ENCODE measurements at places on chromosomes 3 and 15.
A peak's percentile ranks its signal among the peaks of the same experiment; 100 is the strongest.

DNA sequence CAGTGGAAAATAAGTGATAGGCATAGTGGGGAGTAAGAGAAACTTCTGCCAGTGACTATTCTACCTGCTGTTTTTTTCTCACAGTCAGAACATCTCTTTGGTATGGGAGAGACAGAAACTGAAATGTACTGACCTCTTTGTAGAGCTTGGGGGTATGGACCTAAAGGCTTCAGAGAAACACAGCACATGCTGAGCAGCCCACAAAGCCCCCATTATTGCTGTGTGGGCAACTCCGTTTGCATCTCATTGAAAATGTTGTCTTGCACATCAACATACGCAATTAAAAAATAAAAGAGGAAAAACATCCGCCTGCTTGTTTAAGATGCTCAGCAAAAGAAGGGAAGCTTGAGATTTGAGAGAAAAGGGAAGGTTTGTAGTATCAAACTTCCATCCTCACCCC is 443.4 kb upstream of the SEMA6D start:
- DNase-seq, result no peak

GRCh38 chr3:191460360-191460759 is 603 bp upstream of the PYDC2 start:
- DNase-seq, result no peak

DNA sequence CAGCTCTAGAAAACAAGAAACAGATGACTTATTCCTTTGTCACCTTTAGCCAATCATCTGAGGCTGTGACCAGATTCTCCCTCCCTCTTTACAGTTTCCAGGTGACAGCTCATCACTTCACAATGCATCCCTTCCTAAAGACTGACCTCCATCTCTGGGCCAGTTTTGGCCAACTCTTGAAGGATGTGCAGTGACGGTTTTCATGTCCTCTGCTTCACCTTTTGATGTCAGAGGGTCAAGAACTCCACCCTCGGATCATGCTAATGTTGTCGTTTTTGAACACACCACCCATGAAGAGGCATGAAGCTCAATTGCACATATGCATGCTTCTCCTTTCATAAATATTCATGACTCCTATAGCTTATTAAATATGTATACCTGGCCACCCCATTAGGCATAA is 161.2 kb upstream of the SYNPR start:
- no peak for DNase-seq

GRCh38 chr15:78107471-78107870 is 15.1 kb downstream of the SH2D7 start:
- no peak for DNase-seq

GRCh38 chr3:32009101-32009500 is 27.6 kb downstream of the ZNF860 start:
- no peak for DNase-seq

GRCh38 chr15:49135911-49136310 is 19.5 kb downstream of the COPS2 start:
- no peak for DNase-seq

GRCh38 chr3:134333522-134334181 is 40.6 kb downstream of the AMOTL2 start:
- no peak for DNase-seq

GRCh38 chr15:59701880-59702279 is 12.8 kb upstream of the BNIP2 start:
- DNase-seq, result no peak

DNA sequence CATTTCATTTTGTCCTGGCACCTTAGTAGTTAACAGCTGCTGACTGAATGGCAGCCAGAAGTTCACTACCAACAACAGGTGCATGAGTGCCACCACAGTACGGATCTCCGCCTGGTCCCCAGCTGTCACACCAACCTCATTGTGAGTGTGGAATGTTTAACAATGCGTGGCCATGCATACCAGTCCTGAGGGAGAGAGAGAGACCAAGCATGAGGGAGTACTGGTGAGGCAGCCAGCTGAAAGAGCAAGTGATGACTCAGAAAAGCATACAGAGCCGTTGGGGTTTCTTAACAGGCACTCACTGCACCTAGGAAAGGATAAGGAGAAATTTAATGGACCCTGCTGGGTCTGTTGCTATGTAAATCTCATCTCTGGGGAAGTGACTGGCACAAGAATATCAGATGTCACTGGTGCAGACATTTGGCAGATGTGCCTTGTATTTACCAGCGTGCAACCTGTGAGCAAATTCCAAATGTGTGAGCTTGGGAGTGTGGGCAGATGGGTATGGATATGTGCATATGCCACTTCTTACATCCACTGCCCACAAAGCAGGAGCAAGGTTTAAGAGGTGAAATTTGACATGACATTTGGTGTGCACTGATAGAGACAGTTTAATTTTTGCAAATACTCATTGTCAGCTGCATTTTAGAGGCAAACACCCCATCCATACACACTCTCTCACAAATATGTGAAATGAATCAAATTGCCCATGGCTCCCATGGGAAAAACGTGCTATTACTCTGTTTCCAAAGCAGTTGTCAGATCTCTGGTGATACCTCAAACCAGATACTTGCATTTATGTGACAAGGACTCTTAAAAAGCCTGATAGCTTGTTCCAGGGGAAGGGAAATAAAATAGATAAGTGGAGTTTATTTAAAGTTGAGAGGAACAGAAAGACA is 245.2 kb upstream of the ARPP21 start:
- DNase-seq, result no peak

DNA sequence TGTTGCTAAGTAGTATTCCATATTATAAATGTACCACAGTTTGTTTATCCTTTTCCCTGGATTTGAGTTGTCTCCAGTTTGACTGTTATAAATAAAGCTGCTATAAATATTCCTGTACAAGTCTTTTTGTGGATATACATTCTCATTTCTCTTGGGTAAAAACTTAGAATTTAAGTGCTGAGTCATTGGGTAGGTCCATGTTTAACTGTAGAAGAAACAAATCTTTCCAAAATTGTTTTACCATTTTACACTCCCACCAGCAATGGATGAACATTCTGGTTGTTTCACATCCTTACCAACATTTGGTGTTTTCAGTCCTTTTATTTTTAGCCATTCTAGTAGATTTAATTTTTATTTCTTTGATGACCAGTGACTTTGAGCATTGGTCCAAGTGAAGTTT is 74.0 kb upstream of the TNFAIP8L3 start:
- no peak for DNase-seq

DNA sequence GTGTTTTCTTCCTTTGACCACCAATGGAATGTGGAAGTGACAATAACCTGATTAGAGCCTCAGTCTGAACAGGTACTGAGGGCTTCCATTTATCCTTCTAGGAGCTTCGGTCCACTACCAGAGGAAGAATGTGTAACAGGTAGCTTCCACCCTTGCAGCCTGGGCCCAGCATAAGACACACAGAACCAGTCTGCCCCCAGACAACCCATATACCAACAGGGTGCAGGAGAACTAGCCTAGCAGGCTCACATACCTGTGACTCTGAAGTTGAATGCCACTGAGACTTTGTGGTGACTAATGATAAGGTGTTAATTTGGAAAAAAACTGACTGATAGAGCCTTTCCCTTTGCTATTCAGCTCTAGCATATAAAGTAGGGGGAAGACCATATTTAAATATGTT is 166.2 kb downstream of the NEK10 start:
- DNase-seq, result no peak

DNA sequence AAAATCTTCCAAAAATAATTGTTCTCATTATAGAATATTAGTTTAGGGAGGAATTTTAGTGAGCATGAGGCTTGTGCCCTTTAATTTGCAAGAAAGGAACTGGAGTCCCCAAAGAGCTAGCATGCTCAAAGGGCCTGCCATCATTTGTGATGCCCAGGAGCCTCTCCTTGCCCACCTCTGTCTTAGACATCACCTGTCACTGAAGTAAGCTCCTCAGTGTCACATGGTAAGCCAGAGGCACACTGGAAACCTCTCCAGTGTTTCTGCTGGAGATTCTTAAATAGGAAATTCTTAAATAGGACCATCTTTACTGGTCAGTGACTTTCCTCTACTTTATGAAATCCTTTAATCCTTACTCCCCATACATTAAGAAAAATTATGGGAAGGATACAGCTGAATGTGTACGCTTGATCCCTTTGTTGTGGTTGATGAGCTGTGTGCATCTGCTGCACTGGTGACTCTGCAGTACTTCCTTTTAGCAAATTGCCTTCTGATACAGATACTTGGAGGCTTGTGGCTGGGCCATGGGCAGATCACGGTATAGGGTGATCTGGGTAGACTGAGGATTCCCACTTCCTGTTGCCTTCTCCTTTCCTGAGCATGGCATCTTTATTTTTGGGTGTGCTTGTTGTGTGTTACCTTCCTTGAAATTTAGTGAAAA is 197.4 kb downstream of the KLHL25 start:
- peak; percentile 51 for DNase-seq

DNA sequence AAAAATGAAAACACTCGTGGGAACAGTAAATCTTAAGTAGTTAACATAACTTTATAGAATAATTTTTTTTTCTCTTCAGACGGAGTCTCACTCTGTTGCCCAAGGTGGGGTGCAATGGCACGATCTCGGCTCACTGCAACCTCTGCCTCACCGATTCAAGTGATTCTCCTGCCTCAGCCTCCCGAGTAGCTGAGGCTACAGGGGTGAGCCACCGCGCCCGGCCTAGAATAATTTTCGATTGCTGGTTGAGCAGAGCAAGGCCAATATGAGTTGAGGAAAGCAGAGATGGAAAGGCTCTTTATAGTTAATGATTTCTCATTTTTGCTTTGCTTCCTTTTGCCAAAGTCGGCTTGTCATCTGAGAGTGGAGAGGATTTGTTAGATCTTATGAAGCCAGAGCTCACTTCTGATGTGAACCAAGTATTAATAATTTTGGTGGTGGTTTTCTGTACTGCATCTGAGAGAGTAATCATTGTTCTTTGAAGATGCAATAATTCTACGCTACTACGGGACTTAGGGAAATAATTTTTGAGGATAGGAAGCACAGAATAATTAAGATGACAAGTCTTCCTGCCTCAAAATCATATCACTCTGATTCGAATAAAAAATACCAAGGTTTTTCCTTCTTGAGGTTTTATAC is 1.6 kb upstream of the GOLM2 start:
- no peak for DNase-seq

GRCh38 chr15:60773901-60774300 is 295.0 kb upstream of the ICE2 start:
- DNase-seq, result no peak

DNA sequence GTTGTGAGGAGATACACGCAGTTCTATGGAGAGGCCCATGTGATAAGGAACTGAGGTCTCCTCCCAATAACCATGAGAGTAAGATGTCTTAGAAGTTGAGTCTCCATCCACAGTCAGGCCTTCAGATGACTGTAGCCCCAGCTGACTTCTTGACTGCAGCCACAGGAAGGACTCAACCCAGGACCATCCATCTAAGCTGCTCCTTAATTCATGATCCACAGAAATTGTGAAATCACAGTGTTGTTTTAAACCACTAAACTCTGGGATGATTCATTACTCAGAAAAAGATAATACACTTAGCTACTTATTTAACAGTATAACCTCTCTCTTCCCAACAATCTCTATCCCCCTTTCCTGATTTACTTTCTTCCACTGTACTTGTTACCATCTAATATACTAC is 173.3 kb downstream of the ALDH1A2 start:
- no peak for DNase-seq

- no peak for DNase-seq
Measured at GRCh38 chr3:171876680-171877147, 33.6 kb downstream of the TMEM212 start.

DNA sequence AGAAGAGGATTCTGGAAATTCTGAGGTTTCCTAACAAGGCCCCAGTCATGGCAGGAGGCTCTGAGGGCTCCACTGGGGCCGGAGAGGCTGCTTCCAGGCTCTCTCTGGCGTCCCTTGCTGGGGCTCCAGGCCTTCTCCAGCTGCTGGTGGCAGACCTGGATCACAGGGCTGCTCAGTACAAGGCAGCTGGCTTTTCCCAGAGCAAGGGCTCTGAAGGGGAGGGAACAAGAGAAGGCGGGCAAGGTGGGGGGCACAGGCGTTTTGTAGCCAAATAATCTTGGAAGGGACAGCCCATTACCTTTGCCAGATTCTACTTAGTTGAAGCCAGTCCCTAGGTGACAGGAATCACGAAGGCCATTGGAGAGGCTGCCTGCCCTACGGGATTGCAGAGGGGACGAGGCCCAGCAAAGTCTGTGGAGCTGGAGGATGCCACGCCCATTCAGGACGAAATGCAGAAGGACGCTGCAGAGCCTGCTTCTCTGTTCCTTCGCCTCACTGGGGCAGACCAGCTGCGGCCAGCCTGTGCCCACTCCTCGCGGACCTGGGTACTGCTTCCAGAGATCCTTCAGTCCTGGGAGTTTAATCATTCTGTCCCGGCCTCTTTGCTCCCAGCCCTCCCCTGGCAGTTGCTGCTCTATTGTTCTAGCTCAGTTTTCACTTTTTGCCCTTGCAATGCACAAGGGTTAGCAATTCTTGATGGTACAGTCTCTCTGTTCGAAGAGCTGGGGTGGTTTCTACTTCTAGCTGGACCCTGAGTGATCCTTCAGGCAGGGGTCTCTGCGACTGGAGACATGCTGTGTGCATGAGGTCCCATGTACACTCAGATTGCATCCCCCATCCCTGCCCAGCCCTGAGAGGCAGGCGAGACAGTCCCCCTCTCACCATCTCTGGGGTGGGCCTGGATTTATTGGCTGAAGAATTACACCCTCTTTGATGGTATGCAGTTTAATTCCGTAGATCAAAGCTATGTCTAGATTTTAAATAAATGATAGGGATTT is 149.3 kb upstream of the MEF2A start:
- DNase-seq, result no peak

- DNase-seq, result no peak
Measured at GRCh38 chr15:42156243-42156922, at the start of gene PLA2G4F. TSS of gene PLA2G4F (minus strand) at chr15:42156636. CDS start at chr15:42156549, 87 bp downstream.

DNA sequence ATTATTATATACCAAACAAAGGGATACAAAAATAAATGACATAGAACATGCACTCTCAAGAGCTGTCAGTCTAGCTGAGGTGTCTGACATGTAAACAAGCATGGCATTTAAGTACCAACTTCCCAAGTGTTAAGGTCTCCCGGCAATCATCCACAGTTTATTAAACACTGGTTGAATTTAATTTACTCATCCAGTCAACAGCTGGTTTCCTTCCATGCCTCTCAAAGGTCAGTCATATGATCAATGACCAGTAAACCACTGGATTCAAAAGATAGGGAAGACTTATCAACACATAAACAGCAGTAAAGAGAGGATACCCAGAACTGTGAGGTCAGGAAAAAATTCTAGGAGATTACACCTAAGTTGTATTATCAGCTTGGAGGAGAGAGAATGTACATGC is 80.4 kb downstream of the ADAM10 start:
- no peak for DNase-seq

- DNase-seq, result no peak
Measured at GRCh38 chr3:72361990-72362389, 486.3 kb downstream of the SHQ1 start.

DNA sequence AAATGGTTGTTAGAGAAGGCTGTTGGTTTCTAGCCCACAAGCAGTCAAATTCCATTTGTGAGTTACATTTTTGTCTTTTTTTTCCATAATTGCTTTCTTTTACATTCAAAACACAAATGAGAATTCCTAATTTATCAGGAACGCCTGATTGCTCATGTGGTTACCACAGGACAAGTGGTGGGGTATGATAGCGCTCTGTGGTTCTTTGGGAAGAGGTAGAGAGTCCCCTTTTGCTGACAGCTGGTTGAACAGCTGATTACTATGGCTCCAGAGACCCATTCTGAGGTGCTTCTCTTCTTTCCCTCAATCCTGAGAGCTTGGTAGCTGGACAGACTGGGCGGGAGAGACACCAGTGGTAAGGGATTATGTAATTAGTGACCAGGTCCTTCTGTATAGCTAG is 24.4 kb downstream of the CNOT10 start:
- no peak for DNase-seq

Measured in CD4-positive, alpha-beta memory T cell (primary cell).